ENCODE measurements at places on chromosomes 6 and 20.

DNA sequence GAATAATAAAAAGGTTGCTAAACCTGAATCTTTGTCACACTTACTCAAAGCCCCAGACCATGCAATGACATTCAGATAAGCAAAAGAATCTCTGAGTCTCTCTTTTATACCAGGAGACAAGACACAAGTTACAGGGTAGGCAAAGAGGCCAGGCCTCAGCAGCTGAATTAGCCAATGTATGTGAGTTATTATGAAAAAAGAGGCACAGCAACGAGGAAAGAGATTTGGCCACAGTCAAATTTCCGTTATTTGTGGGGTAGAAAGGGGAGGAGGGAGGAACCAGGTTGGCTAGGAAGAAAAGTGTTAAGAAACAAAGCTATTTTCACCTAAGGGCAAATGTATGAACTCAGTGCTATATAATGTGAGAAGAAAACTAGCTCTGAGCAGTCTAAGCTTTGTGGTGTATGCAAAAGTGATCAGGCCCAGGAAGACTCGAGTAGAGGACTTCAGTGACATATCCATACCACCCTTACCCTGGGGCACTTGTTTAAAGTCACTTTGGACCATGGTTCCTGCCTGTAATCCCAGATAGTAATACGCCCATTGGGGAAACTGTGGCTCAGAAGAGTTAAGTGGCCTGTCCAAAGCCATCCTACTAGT, 19.1 kb downstream of the IPCEF1 start:
- no peak for DNase-seq

DNA sequence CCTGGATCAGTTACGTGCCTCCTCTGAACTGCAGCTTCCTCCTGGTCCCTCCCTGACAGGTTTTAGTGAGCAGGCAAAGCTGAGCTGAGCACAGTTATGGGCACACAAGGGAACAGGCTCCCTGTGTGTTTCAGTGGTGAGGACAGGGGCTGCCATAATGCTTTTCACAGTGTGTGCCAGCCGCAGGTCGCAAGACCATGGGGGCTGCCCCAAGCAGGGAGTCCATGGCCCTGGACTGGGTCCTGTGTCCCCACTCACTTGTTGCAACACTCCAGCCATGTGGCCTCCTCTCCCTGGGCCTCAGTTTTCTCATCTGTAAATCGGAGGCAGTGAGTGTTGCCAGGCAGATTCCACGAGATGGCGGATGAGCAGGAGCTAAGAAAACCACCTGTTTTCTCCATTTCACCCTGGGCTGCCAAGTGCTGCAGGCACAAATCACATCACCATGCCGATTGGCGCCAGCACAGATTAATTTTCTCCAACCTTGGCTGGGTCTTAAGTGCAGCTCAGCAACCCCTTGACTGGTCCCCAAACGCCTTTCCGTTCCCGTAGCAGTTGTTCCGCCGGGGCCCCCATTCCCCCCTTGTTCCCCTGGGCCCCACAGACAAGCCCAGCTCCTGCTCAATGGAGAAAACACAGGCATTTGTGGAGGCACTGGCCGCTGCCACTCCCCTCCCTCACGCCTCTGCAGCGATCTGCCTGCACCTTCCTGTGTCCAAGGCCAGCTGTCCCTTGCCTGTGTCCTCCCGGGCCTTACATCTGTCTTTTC, 57.1 kb upstream of the NNAT start:
- no peak for DNase-seq

- no peak for DNase-seq
These were observed 2.3 kb upstream of the DLK2 start for GRCh38 chr6:43457643-43458042.

DNA sequence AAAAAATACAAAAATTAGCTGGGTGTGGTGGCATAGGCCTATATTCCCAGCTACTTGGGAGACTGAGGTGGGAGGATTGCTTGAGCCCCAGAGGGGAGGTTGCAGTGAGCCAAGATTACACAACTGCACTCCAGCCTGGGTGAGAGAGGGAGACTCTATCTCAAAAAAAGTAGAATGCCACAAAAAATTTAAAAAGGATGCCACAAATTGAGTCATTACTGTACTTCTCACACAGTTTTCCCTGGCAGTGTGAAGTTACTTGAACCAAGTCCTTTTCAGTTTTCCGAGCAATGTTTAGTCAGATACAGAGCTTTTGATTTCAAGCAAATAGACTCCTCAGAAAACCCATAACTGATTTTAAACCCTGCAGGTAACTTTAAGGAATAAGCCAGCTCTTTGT, 53.3 kb downstream of the TNFRSF21 start:
- no peak for DNase-seq

- DNase-seq, result no peak
These were observed 40.1 kb downstream of the TRAF3IP2 start for GRCh38 chr6:111565326-111566221.

- DNase-seq, result no peak
These were observed 123.2 kb downstream of the ELOVL4 start for GRCh38 chr6:79824202-79824601.

All from CD4-positive, alpha-beta T cell treated with Interleukin-15 for 1 hour (primary cell).